ENCODE measurements at places on chromosomes 11 and 22.

GRCh38 chr11:64713781-64714363 is 9.1 kb downstream of the NRXN2 start:
- DNase-seq: no peak

DNA sequence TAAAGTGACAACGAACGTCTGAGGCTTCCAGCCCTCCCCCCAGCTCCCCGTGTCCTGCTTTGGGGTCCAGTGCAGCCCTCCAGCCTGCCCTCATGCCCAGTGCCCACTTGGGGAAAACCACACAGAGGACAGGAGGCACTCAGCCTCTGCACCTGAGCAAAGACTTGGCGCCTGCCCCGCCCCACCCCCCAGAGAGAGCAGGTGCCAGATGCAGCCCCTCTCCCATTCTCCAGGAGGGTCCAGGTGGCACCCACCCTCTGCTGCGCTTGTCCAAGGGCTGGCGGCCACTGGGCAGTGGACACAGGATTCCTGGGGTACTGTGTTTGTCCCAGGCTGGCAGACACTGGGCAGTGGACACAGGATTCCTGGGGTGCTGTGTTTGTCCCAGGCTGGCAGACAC is 15.7 kb downstream of the RNH1 start:
- no peak for DNase-seq

- DNase-seq: no peak
These were observed 45.3 kb downstream of the MED15 start for GRCh38 chr22:20552443-20553401.

DNA sequence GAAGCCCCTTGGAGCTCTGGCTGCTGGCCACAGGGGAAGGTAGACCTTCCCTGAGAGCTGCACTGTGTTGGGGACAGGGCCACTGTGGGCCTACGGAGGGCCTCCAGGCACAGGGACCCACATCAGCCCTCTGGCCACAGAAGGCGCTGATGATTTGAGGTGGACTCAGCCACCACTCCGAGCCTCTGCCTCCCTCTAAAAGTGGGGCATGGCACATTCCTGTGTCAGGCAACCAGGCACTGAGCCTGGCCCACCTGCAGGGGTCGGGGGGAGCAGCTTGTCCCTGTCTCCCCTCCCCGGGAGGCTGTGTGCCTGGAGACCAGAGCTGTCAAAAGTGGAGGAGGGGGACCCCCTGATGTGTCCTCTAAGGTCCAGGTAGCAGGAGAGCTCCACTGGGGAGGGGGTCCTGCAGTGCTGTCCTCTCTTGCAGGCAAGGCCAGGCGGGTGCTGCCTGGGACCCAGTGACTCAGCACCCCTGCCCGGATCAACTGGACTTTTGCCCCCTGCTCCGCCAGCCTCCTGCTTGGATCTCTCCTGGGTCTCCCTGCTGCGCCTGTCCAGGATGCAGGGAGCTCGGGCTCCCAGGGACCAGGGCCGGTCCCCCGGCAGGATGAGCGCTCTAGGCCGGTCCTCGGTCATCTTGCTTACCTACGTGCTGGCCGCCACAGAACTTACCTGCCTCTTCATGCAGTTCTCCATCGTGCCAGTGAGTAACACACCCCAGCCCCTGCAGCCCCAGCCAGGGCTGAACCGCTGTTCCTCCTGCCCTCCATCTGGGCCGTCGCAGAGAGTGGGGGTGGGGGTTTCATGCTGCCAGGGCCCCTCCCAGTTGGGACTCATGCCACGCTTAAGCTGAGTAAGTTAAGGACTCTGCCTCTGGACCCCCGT is 17.5 kb upstream of the CDKN1C start:
- no peak for DNase-seq

- no peak for DNase-seq
These were observed 298.9 kb downstream of the BUD13 start for GRCh38 chr11:116473790-116474346.

DNA sequence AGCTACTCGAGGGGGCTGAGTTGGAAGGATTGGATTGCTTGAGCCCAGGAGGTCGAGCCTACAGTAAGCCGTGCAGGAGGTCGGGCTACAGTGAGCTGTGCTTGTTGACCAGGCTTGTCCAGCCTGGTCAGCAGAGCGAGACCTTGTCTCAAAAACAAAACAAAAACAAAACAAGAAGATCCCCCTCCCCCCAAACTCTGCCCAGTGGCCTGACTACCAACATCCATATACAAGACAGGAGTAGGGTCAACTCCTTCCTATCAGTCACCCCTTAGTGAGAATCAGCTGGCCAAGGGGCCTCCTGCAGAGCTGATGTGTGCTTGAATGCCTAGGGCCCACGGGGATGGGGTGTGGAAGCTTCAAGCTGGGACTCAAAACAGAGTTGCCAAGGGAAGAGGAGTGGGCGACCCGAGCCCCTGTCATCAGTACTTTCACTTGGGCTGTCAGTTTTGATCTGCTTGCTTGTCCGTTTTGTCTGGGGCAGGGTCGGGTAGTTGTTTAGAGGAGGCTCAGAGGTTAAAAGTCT is 942 bp upstream of the TSPAN18 start:
- DNase-seq: no peak
